ENCODE measurements at places on chromosomes 2 and 18.

GRCh38 chr2:17299891-17300540 is 218.2 kb downstream of the RAD51AP2 start:
- no peak for DNase-seq

- DNase-seq, result no peak
Measured at GRCh38 chr18:5058768-5059695, 138.0 kb downstream of the AKAIN1 start.

GRCh38 chr2:197378494-197379307 is 56.1 kb downstream of the SF3B1 start:
- peak; percentile 46 for DNase-seq

GRCh38 chr2:7118606-7119131 is 201.5 kb downstream of the RNF144A start:
- no peak for DNase-seq

DNA sequence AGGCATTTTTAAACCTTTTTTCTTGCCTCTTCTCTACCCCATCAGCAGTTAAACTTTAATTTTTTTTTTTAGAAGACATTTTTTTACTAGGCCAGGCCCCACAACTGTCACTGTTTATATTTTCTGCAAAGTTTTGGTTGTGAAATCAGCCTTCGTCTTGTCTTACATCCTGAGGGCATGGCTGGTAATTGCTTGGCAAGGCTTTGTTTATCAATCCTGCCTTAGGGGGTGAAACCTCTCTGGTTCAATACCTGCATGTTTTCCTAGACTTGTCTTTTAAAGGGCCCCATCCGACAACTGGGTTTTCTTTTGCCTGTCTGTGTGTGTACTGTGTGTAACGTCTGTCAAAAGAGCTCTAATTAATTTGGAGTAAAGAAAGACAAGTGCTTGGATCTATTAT is 330.0 kb upstream of the CWC22 start:
- DNase-seq, result no peak
